Calu3 (cell line): ENCODE measurements at places on chromosomes 3 and 15.

DNA sequence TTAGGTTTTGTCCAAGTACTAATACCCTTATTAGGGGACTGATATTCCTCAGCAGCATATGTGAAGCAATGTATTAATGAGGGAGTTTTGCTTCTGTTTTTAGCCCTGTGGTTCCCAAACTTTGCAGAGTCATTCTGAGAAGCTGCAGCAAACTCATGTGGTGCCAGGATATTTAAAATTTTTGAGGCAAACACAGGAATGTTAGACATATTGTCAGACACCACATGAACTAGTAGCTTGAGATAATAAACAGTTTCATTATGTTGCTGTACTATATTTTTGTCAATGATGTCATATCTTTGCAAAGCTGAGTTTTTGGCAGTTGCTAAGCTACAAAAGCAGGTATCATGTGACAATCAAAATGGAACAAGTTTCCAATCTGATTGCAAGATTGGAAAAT is 36.6 kb downstream of the ATP6V1A start:
- DNase-seq: no peak

DNA sequence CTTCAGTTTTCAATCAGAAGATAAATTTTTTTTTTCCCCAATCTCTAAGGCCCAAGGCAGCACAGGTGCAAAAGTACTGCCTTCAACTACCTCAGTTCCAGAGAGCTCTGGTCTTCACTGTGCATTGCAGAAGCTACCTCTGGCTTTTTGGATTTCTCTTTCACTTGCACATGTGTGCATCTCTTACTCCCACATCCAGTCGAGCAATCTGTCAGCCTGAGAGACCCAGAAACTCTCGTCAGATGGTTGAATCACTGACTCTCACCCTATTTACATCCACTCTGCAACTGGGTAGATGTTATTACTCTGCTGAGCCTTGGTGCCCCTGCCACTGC is 813.8 kb downstream of the NR2F2 start:
- no peak for DNase-seq

GRCh38 chr3:18075799-18076198 is 333.4 kb upstream of the TBC1D5 start:
- no peak for DNase-seq

GRCh38 chr3:122975163-122975923 is 52.2 kb downstream of the SEMA5B start:
- no peak for DNase-seq

GRCh38 chr15:65791335-65792137 is 557 bp downstream of the DENND4A start:
- DNase-seq: peak; percentile 49

- DNase-seq: no peak
Measured at GRCh38 chr3:135898774-135899173, 66.8 kb upstream of the PPP2R3A start.

DNA sequence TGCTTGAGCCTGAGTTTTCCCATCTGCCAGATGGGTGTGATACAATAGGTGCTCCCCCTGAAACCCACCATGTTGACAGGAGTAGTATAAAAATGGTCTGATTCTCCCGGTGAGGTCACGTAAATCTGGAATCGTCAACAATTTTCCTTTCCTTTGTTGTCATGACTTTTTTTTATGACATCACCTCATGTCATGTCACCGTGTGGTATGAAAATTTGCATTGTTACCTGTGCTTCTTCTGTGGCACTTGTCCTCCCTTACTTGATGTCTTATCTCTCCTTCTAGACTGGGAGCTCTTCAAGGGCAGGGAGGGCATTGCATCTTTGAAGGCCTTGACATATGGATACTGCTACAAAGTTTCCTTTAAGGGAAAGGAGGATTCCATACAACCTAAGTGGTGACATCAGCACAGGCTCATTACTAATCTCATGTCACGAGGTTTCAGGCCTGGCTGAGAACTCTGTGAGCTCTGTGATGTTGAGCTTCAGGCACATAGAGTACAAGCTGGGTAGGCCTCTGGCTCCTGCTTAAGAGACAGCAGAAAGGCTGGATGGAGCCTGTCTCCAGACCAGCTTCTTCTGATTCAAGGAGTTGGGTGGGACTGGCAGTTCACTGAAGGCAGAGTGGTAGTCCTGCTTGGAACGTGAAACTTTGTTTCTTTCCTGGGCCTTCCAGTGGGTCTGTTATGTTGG is 66.3 kb downstream of the LPP start:
- DNase-seq: no peak

- DNase-seq: no peak
Measured at GRCh38 chr3:113259196-113259595, 47.8 kb downstream of the BOC start.
